NCI-H774 (cell line): ENCODE measurements at places on chromosomes 7 and 10.

GRCh38 chr7:122532406-122533269, 166.3 kb downstream of the RNF133 start:
- no peak for DNase-seq

DNA sequence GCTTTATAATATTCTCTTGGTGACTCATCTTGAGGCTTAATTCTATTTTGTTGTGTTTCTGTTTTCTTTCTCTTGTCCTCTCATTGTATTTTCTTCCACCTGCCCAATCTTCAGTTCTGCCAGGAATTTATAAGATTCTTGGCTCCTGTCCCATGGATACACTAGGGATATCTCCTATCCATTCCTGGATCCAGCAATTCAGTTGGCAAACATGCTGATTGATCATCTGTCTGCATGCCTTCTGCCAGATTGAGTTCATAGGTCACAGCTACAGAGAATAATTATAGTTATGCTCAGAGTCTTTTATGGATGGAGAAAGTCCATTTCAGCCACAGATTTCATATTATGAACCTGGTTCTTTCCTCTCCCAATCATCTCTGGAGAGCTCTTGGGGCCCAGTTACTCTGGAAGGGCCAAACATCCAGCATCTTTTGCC, 140.4 kb upstream of the MAGI2 start:
- no peak for DNase-seq

- no peak for DNase-seq
Observed at GRCh38 chr7:41517771-41518170, 185.1 kb downstream of the INHBA start.

- no peak for DNase-seq
Observed at GRCh38 chr7:41315764-41316163, 387.1 kb downstream of the INHBA start.

DNA sequence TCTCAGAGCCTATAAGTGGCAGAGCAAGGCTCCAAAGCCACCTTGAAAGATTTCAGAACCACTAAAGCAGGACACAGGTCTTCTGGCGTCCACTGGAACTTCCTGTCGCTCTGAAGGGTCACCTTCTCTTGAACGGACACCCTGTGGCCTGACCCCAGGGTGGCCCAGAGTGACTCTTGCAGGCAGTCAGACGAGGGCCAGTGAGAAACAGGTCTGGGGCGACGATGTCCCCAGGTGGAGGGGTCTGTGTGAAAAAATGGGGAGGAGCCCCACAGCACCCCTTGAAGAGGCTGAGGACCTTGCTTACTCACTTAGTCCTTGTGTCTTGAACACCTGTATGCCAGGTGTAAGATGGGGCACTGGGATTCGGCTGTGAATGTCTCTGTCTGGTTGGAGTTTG, 946 bp upstream of the RASGEF1A start:
- DNase-seq, result no peak

- DNase-seq, result no peak
Observed at GRCh38 chr7:55073976-55074528, 55.2 kb downstream of the EGFR start.

DNA sequence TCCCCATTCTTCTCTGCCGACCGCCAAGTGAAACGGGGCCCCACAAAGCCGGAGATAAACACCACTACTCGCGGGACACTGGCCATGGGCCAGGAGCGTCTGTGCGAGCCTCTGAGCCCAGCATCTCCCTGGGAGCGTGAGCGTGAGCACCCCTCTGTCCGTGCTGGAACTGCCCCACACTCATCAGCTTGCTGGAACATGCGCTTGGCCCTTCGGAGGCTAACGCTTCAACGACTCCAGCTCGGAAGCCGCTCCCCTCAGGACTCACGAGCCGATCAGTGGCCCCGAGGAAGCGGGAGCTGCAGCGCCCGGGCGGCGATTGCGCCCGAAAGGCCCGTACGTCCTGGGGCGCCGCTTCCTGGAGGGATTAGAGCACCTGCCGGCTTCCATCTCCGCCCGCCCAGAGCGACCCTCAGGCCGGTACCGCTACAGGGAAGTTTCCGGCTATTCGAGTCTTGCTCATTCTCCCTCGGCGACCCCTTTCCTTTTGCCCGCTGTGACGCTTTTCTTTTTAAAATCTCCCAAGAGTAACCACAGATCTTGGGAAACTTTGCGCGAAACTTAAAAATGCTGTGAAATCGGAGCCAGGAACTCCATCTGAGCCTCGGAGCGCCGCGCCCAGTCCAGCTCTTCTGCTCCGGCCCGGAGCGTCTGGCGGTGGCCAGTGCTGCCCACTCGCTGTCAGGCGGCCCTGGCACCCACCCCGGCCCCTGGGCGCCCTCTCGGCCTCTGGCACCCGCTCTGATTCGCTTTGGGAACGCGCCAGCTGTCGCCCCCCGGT, 1.0 kb downstream of the TLL2 start:
- no peak for DNase-seq

GRCh38 chr7:107152011-107152410, 16.8 kb upstream of the HBP1 start:
- no peak for DNase-seq

- no peak for DNase-seq
Observed at GRCh38 chr7:144987686-144988085, 151.8 kb upstream of the TPK1 start.

DNA sequence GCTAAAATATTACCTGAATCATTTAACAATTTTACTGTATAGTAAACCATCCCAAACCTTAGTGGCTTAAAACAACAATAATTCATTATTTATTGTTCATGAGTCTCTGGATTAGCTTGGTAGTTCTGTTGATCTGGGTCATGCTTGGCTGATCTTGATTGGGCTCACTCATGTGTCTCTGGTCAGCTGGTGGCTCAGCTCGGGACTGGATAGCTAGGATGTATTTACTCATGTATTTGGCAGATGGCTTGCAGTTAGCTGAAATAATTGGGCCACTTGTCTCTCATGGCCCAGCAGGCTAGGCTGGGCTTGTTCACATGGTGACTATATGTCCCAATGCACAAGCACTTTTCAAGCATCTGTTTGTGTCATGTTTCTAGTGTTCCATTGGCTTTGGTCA, 262.8 kb downstream of the BBS9 start:
- peak; percentile 89 for DNase-seq

GRCh38 chr7:37952240-37952639, 31.8 kb downstream of the EPDR1 start:
- DNase-seq, result no peak

- DNase-seq, result no peak
Observed at GRCh38 chr10:7534480-7534852, 123.6 kb upstream of the SFMBT2 start.

DNA sequence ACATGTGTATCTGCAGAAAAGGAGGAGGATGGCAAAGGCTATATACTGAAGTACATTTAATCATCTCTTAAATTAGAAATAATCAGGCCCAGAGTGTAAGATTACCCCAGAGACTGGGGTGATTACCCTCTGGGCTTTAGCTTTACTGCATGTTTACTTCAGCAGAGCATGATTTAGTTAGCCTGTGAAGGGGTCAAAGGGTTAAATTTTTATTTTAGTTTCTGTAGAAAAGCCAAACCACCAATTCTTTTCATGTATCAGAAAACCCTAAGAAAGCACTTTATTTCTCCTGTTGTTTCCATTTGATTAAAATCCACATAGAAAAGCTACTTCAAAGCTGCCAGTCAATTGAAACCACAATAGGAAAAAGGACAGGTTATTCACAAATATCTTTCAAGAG, 101.5 kb upstream of the LSM8 start:
- no peak for DNase-seq

- DNase-seq, result no peak
Observed at GRCh38 chr10:112570585-112570984, 123.6 kb downstream of the VTI1A start.
